Germinal center (tissue), 1 donor: ENCODE measurements at places on chromosomes 6 and 20.

DNA sequence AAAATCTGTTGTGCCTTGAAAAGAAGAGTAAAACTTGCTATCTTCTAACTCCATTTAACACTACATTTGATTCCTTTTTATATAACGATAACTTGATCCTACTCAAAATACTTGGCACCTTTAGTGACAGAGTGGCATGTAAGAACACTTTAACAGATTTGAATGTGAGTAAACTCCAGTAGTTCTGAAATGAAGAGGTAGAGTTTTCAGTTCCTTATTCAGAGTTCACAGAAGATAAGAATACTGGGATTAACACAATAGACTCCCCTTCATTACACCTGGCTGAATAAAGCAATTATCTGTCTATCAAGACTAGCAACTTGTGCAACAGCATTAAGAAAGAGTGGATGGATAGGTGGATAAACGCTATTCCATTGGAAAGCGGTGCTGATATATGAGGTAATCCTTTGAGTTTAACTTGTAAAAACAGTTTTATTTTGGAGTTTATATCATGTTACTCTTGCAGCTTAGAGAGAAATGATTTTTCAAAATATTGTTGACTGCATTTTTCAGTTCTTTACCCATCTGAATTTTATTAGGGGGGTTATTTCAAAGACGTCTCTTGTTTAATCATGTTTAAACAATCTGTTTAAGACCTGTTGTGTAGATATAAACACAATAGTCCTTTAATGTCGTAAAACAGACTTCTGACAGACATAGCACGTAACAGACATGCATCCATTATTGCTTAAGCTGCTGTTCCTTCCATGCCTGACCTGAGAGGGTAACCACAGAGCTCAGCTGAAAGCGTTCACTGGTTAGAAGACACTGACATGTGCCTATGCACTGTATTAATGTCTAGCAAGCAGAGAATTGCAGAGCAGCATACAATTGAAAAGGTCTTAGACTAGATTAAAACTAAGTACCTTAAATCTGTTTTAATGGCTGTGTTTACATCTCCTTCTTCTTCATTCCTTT, 102.4 kb upstream of the SUPT3H start:
- no peak for DNase-seq

DNA sequence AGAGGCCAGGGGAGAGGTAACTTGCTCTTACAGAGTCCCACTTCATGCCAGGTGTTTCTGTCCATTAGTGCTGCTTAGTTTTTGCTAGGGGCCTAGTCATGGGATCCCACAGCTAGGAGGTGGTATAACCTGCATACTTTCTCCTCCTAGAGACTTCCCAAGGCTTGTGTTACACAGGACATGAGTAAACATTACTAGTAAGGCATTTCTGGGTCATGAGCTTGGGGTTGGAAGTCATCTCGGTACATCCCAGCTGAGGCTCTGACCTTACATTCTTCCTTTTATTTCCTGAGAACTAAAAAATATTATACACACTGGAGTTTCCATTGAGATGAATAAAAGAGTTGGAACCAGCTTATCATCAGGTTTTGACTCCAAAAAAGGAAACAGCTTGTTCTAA, 20.9 kb upstream of the PNPLA1 start:
- DNase-seq: no peak

DNA sequence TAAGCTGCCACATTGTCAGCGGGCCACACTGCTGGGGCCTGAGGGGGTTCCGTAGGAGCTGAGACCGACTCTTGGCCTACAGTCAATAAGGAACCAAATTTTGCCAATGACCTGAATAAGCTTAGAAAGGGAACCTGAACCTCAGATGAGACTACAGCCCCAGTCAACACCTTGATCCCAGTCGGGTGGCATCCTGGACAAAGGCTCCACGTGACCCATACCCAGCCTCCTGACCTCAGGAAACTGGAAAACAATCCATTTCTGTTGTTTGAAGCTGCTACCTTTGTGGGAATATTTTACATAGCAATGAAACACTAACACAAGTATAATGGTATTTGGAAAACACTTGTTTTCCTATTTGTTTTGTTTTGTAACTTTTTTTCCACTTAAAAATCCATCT, 179.9 kb upstream of the RALGAPA2 start:
- DNase-seq: no peak

GRCh38 chr20:48538058-48538825, 289.6 kb downstream of the PREX1 start:
- DNase-seq: no peak

GRCh38 chr6:11947063-11947462, 65.0 kb upstream of the HIVEP1 start:
- no peak for DNase-seq

DNA sequence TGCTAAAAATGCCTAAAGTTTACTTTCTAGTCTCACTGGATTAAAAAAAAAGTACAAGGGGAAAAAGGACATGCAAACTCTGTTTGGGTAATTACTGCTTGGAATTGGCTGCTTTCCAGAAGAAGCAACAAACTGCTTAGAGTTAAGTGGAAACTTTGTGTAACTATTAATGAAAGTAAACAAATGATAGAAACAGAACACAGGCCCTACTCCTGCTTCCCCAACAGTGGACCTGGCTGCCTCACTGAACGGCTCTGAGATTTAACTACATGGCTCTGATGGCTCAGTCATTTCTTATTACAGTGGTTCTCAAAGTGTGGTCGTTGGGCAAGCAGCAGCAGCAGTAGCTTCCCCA, 108.5 kb downstream of the MAN1A1 start:
- DNase-seq: no peak

DNA sequence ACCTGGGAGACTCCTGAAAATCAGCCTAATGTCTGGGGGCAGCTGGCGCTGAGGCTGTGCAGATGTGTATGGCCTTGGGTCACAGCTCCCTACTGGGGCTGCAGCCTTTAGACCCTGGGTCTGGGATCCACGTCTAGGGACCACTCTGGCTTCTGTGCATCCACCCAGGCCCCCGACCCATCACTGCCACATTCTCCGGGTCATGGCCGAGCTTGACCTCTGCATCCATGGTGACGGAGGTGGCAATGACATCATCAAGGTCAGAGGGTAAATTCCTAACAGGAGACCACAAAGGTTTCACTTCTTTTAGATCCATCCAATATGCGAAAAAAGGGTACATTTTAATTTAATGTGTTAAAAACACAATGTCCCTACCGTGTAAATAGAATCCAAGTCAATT, 14.5 kb upstream of the PCMTD2 start:
- no peak for DNase-seq

DNA sequence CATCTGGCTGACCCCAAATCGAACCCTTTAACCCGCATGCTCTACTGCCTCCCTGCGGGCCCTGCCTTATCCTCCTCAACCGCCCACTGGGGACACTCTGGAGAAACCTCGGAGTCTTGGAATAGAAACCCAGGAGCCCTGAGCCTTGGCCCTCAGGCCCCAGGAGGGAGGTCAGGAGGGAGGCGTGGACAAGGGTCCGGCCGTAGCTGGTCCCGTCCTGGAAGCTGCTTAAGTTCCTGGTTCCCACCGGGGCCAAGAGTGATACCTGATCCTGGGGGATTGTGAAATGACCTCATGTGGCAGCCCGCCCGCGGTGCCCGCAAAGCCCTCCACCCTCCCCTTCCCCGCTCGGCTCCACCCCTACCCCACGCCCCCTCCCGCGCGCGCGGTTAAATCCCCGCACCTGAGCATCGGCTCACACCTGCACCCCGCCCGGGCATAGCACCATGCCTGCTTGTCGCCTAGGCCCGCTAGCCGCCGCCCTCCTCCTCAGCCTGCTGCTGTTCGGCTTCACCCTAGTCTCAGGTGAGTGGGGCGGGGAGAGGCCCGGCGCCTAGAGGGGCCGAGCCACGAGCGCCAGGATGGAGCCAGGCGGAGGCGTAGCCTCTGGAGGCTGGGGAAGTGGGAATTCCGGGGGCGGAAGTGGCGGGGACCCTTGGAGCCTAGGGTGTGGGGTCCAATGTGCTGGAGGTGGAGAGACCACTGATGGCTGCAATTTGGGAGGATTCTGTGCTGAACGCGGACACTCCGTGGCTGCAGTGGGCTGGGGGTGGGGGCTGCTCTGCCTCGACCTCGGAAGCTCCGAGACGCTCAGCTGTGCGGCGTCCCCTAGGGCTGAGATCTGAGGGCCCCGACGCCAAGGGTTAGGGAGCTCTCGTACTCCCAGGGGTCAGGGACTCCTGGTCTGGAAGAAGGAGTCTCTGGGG, at the start of gene WFDC2:
Gene WFDC2, plus strand, starts transcription at position 418 of the 926 bp plus-strand sequence. Its CDS starts 29 bp downstream, at position 447.
- DNase-seq: no peak
